C1 segment of cervical spinal cord (tissue), 14 donors: ENCODE measurements at places on chromosomes 13 and 19.

DNA sequence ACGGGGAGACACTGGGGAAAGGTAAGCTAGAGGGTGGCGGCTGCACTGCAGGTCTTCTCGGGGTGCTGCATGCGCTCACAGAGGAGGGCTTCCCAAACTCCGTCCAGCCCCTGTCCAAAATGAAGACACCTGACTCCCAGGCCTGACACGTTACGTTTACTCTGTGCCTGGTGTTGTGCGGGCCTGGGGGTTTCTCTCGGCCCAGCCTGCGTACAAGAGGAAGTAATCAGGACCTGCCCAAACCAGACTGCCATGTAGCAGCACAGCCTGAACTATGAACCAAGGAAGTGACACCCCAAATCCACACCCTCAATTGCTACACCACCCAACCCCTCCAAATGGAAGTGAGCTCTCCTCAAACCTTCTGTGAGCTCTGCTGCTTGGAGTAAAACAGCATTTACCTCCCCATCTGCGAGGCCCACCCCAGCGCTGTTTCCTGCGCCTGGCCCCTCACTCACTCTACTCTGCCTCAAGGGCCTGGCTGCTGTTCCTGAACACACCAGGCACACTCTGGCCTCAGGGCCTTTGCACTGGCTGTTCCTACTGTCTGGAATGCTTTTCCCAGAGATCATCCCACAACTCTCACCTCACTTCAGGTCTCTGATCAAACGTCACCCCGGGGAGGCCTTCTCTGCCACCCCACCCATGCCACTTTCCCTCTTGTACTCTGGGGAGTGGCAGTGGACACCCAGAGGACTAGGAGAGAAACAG, 3.0 kb downstream of the HSPBP1 start:
- DNase-seq = no peak

DNA sequence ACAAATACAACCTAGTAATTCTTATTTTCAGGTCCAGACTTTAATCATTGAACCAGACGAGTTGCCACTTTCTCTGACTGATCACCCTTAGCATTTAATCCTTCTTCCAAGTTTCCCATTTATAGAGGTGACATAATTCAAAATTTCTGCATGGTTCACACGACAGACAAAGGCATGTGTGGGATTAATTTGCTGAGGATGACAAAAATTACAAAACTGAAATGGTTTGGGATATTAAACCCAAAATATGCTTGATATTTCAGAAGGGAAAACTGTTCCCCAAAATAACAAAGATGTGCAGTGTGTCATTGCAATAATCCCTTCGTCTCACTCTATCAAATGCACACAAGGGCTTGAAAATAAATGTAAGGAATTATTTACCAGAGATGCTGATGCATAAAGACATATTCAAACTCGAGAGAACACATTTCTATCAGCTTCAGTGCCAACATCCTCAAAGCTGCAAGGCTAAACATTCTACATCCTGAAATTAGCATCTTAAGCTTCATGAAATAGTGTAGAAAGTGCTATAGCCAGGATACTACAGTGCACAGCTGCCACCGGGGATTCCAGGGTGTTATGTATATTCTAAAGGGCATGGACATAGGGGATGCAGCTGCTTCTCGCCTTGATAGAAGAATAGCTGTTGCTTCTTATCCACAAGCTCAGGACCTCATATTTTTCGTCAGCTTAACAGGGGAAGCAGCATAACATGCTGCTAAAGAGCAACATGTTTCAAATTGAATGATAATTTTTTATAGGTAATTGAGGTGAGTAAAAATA, 198.7 kb upstream of the SLITRK1 start:
- no peak for DNase-seq

- no peak for DNase-seq
Observed at GRCh38 chr13:48492096-48492440, 40.8 kb downstream of the RCBTB2 start.

DNA sequence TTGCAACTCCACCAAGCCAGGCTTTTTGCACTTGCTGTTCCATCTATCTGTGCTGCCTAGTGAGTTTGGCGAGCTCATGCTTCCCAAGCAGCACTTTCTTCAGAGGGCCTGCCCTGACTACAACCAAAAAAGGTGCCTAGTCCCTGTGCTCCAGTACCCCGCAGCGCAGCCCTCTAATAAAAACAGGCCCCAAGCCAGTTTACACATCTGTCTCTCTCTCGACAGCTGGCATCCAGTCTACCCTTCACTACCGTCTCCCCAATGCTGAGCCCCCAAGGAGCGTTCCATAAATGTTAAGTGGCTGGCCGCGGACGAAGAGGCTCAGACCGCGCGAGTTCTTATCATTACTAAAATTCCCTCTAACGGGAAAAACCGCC, 512 bp downstream of the MED4 start:
- DNase-seq = no peak

DNA sequence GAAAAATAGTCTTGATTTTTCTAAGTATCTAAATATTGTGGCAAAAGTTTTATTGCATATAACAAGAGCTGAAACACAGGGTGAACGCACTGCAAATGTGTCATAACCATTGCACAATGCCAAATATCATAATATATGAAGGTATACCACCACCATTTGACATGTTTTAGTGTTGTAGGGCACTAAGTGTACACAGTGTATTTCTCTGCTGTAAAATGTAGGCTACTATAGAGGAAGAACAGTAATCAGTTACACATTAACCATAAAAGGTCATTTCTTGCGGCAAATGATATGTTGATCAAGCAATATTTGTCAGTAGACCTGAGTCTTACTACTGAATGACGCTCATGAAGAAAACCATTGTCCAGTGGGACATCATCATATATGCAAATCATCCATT, 18.3 kb upstream of the KLF5 start:
- DNase-seq = no peak

DNA sequence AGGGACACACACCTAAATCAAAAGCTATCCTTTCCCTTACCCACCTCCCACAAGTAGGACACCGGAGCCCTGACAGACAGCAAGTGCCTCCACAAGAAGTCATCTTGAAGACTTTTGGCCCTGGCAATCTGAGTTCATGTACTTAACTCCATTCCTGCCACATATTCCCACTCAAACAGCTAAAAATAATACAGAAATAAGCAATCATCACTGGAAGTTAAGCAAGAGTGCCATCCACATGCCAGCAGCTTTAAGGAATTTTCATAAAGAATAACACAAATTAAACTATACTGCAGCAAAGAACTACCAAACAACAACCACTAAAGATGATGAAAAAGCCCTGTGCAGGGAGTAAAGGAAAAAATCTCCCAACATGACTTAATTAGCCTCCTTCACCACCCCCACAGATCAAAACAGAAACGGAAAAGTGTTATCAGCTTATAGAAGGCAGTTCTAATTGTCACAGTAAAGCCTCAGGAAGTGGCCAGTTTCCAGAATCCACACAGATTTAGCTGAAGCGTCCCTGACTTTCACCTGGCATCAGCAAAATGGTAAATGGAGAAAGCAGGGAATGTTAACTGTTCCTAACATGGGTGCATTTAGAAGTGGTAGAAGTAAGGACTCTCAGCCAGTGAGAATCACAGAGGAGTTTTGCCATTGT, 343.9 kb downstream of the TBC1D4 start:
- no peak for DNase-seq

DNA sequence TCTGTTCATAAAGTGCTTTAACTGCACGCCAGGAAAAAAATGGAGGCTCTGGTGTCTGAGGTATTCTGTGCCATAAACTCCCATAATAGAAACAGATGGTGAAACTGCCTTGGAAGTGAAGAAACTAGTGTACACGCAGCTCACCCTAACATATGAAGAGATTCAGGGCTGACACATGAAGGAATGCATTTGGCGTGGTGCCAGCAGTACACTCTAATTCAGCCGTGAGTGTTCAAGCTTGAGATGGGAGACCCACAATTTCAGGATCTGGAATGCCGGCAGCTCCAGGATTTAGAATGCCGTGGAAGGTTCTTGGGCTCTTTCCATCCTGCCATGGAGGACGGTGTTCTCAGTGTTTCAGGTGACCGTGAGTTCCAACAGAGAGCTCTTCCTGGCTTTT, 478.4 kb downstream of the TSHZ3 start:
- no peak for DNase-seq

DNA sequence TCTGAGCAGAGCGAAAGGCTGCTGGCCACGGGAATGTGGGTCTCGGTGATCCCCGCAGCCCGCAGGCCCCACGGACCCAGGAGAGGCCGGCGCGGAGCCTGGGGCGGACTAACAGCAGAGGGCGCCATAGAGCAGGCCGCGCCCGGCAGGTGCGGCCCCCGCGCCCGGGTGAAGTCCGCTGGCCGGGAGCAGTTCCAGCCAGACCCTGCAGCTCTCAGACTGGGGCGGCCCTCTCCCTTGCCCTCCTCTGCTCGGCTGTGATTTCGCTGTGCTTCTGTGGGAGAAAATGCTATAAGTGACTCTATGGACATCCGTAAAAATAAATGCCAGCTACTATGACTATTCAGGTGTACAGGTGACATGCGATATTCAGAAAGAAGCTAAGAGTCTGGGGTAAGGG, 37.7 kb downstream of the GSX1 start:
- DNase-seq = no peak

DNA sequence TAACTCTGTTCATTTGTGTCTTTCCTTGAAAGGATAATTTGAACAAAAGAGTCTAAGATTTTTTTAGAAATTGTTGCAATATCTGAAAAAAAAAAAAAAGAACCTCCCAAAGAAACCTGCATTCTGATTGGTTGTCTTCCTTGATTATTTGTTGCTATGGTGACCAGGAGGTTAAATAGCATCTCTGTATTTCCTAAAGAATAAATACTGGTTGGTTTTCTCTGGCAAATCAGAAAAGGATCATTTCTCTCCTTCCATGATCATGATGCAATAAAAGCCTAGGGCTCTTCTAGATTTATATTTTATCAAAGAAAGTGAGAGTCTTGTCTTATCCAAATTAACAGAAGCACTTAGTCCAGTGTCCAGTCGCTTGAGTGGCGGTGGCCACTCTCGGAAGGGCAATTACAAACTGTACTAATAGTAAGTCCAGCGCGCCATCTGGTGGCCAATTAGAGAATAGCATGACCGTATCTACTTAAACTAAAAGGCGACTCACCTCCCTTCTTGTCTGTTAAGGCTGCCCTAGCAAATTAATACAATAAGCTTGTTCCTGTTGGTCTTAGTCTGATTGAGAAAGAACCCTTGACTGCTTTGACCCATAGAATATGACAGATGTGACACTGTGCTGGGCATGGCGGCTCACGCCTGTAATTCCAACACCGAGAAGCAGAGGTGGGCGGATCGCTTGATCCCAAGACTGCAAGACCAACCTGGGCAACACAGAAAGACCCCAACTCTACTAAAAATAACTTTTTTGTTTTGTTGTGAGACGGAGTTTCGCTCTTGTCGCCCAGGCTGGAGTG, 47.0 kb upstream of the PNMA8B start:
- peak; percentile 55 for DNase-seq

GRCh38 chr19:12974301-12975220, 5.2 kb downstream of the DAND5 start:
- DNase-seq = no peak

GRCh38 chr13:97502706-97503105, 68.7 kb downstream of the RAP2A start:
- DNase-seq = no peak

GRCh38 chr19:20273951-20274570, 107.0 kb downstream of the ZNF486 start:
- DNase-seq = no peak

DNA sequence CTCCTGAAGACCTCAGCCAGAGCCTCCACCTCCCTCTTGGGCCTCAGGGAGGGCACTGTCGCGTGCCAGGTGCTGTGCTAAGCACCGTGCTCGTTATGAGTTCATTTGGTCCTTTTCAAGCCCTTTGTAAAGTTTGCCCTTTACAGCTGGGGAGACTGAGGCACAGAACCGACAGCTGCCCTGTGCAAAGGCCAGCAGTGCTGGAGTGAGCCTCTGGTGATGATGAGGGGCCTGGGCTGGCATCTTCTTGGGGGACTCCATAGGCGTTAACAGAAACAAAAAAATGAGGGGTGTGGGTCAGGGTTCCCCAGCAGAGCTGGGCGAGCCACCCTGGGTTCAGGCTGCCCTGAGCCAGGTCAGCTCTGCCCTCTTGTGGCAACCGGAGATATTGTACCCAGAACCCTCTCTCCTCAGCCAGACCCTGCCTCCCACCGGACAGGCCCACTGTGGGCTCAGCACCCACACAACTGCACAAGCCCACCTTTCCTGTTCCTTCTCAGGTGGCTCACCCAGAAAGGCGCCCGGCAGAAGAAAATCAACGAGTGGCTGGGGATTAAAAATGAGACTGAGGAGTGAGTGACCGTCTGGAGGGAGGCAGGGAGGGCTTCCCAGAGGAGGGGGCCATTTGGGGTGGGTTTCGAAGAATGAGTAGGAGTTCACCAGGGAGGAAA, 5.5 kb upstream of the IFI30 start:
- DNase-seq = no peak

DNA sequence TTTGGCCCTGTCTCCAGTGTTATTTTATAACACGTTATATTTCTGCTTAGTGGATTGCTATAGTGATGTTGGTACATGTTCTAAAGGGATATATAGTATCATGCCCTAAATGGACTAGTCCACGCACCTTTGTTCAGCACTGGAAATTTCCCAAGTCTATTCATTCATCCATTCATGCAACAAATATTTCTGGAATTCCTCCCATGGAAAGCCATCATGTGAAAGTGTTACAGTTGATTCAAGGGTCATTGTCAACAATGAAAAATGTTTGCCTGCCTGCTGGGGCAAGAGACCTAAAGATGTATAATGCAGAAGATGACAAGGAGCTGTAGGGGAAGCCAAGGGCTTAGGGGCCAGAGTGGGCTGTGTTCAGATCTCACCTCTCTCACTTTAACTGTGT, 10.8 kb upstream of the HSPH1 start:
- DNase-seq = no peak

- DNase-seq = no peak
Observed at GRCh38 chr13:95217920-95218830, 83.1 kb downstream of the ABCC4 start.

GRCh38 chr19:10805758-10806247, 30.2 kb downstream of the TMED1 start:
- no peak for DNase-seq

- no peak for DNase-seq
Observed at GRCh38 chr19:51207747-51208146, 17.1 kb upstream of the CD33 start.

DNA sequence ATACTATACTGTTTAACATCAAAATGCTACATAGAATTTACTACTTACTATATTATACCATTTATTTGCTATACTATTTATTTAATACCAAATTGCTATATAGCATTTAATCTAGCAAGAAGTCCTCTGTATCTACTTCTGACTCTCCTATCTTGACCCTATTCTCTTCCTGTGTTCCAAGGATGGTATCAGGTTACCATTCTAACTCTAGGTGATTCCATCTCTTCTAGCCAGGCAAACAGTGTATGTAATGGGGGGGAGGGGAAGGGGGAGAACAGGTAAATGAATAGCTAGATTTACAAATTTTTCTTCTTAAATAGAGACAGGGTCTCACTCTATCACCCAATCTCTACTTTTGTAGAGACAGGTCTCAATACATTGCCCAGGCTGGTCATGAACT, 200.3 kb downstream of the DIAPH3 start:
- DNase-seq = no peak
